ENCODE measurements at places on chromosomes 12 and 14.

GRCh38 chr12:112116232-112117060 lies 7.9 kb upstream of the NAA25 start:
- ATAC-seq, result peak; percentile 81

DNA sequence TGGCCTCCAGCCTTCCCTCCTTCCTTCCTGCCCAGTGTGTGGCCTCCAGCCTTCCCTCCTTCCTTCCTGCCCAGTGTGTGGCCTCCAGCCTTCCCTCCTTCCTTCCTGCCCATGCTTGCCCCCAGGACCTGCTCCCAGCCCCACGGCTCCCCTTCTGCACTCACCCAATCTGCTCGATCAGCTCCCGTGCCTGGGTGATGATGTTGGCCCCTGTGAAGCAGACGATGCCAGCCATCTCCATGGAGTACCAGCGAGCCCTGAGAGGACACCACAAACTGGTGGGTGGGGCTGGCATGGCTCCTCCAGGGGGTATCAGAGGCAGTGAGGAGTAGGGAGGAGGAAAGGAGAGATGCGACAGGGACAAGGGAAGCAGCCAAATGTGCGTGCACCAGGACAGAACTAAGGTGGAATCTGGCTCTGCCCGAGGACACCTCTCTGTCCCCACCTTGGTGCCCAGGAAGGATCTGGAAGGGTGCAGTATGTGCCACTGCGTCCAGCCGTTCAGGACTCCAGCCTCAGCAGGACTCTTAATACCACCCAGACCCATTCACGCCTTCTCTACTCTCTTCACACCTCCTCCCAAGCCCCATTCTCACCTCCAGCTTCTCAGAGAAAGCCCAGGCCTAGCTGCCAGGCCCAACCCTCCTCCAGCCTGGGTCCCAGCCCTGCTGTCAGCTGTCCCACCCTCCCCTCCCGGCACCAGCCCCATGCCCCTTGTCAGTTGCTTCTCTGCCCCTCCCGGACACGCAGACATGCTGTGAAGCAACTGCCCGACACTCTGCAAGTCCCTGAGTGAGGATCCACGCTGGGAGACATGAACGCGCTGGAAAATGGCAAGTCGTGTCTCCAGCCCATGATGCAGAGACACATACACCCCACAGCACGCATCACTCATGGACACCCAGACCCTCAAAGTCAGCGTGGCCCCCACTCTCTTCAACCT lies 22.7 kb downstream of the POLE start:
- ATAC-seq, result no peak

DNA sequence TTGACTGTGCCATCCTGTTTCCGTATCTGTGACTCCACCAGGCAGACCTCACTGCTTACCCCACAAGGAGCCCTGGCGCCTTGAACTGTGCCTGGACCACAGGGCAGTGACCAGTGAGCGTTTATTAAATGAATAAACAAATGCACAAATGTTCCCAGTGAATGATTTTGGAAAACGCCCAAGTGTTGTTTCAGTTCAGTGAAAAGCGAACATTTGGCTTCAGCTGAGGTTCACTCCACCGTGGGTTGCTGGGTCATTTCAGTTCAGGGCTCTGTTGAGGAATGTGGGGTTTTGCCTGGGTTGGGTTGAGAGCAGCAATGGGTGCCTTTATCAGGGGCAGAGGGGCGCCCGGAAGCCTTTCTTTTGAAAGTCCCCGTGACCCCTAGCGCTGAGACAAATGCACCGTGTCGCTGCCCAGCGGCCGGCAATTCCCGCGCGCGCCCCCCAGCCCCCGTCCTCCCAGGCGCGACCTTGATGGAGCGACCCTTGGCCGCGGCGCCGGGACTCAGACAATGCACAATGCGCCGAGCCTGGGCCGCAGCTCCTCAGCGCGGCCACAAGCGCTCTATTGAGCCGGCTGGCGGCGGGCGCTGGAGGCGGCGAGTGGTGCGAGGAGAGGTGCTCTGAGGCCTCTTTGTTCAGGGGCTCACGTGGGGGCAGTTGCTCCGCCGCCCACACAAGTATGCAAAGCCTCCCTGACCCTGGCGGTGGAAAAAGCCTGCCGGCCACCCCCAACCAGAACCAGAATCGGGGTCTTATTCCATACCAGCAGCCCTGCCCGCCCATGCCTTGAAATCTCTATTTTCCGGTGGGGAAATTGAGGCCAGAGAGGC lies 40.5 kb upstream of the CLMN start:
- ATAC-seq, result no peak

DNA sequence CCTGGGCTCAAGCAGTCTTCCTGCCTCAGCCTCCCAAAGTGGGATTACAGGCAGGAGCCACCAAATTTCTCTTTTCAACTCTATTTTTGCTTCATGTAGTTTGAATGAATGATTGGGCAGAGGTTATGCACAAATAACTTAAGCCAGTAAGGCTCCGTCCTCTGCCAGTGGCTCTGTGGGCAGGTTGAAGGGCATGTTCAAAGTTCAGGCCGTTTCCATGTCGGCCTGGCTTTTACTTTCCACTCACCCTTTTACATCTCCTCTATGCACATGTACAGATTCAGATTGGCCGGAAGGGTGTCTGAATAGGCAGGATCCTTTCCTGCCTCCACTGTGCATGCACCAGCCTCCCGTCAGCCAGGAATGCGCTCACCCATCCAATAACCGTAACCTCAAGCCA lies 132.3 kb downstream of the EML1 start:
- ATAC-seq, result no peak

DNA sequence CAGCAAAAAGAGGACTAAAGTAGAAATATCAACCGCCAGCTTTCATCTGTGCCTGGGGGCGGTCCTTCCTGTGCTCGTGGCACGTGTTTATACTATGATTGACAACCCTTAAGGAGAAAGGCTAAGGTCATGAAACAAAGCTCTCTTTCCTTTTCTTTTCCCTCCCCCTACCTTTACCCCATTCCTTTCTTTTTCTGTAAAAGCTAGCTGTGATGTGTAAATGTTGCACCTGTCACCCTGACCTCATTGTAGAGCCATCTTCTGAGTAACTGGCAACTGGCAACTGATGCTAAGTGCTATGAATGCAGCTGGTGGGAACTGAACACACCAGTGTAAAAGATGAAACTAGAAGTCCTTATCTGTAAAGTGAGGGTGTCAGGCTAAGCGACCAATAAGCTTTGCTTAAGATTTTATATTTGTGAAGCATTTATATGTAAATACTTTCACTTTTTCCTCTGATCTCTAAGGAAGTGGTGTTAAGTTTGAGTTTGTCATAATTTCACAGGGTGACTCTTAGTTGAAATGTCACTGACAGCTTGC lies 102.8 kb upstream of the BCAT1 start:
- no peak for ATAC-seq

- ATAC-seq, result no peak
Observed at GRCh38 chr14:35897616-35898111, 71.5 kb downstream of the BRMS1L start.

GRCh38 chr12:91210618-91211017 lies 28.0 kb upstream of the DCN start:
- no peak for ATAC-seq

DNA sequence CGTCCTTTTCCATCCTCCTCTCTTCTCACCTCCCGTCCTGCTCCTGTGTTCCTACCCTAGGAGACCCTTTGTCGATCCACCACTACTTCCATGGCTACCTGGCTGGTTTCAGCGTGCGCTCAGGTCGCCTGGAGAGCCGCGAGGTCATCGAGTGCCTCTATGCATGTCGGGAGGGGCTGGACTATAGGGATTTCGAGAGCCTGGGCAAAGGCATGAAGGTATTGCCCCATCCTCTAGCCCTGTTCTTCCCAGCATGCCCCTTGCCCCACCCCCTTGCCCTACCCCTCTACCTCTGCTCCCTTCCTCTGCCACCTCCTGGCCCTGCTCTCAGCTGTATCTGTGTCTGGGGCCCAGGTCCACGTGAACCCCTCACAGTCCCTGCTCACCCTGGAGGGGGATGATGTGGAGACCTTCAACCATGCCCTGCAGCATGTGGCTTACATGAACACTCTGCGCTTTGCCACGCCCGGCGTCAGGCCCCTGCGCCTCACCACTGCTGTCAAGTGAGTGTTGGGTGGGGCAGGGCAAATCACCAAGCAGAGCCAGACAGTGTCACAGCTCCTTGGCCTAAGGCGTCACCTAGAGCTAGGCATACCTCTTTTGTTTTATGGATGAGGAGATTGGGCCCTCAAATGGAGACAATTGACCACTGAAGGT lies 12.8 kb downstream of the CLSTN3 start:
- no peak for ATAC-seq

DNA sequence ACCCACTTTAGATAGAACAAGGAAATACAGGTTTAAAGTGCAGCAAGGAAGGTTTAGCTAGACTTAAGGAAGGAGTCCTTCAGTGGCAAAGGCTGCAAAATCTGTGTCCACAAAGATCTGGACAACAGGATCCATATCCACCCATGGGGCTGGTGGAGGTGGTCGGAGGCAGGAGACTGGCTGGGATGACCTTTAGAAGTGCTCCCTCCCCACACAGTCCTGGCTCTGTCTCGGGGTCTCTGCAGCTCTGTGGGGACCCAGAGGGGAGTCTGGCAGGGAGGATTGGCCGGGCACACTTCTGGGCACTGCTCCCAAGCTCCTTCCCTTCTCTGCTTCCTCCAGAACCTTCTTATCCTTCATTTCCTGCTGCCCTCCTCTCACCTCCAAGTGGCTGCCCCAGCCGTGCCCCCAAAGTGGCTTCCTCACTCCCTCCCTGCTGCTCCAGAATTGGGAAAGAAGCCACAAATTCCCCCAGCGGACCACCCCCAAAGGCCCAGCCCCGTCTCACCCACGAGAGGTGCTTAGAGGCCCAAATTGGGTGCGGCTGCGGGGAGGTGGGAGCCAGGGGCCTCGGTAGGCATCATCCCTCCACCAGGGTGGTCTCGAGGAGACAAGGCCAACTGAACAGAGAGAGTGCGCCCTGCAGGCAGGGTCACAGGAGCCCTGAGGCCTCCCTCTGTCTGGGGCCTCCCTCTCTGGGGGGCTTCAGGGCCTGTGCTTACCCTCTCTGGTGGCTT lies 21.9 kb upstream of the PGF start:
- ATAC-seq, result no peak

DNA sequence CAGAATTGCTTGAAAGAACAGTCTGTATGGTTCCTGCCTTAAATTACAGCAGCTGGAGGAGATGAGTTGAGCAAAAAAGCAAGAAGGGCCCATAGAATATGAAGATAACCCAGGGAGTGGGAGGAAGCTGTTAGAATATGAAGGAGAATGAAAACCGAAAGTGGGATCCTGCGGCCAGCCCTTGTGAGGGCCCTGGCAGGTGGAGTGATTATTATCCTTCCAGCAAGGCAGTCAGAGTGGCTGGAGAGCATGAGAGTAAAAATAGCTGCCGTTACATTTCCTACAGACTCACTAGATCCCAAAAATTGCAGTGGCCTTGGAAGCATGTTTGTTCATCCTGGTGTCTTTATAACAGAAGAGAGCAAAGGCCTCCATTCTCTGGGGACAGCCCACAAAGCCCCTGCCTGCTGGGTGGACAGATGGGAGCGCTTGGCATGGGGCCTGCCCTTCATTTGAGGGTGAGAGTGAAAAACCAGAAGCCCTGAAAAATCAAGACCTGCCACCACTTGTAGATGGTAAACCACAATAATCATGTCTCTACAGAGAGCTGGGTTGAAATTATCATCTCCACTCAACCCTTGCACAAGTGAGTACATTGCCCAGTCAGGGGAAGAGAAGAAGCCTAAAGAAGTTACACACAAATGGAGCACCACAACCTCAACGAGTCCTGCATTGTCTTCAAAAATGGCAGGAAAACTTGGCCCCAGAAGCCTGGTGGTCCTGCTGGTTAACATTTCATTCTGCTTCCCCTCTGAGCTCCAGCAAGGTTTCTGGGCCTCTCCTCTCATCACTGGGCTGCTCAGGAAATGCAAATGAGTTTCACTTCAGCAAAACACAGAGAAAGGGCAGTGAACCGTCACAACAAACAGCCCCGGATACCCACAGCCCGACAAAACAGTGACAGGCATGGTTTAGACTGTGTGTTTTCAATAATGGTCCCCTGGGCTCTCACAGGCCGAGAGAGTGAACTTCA lies 20.5 kb downstream of the ZDHHC22 start:
- ATAC-seq, result no peak

Measured in gastroesophageal sphincter (tissue), 4 donors.